ENCODE measurements at places on chromosomes 11 and 22.

DNA sequence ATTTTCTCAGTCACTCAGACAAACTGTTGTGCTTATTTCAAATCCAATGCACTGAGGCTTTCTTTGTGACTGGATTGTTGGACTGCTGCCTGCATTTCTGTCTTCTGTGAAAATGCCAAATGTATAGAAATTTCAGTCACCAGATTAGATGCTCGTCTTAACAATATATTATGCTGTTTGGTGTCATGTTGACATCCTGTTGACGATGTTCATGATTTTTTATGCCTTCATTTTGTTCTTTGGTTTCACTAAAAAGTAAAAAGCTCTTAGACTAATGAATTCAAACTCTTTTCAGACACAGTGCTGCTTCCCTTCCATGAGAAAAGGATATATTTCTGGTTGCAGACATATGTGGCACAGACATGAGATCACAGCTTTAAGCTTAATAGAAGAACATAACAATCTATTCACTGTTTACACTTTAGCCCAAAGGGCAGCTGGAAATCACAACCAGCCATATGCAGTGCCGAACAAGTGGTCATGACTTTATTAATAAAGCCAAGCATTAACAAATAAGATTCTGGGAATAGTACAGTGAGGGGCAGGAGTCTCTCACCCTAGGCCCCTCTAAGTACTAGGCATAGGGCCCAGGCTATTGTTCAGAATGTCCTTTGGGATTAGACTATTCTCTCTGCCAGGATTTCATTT, 9.4 kb upstream of the SOX6 start:
- no peak for DNase-seq

DNA sequence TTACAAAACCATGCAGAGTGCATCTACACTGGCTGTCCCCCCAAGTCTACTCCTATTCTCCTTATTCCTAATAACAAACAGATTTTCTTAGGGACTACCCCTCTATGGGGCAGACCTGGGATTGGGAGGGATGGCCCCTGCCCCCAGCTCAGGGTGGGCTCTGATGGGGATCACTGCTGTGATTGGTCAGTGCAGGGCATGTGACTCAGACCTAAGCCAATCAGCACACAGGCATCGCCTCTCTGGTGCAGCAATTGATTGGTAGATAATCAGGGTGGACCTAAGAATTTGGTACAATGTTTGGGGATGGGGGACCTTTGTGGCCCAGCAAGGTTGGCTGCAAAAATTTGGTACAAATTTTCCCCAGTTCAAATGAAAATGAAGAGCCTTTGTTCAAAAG, 57.2 kb upstream of the SHANK2 start:
- no peak for DNase-seq

- no peak for DNase-seq
Observed at GRCh38 chr22:37162221-37163095, 12.7 kb upstream of the IL2RB start.

DNA sequence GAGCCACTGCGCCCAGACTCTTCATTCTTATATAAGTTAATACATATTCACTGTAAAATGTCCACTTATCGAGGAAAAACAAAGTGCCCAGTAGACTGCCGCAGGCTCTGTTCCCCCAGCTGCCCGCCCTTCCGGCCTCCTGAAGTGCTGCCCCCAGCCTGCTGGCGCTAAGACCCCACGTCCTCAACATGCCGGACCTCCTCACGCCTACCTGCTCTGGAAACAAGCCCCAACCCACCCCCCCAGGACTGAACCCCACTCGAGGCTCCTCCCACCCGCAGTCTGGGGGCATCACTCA, 1.1 kb downstream of the GATD1 start:
- no peak for DNase-seq

DNA sequence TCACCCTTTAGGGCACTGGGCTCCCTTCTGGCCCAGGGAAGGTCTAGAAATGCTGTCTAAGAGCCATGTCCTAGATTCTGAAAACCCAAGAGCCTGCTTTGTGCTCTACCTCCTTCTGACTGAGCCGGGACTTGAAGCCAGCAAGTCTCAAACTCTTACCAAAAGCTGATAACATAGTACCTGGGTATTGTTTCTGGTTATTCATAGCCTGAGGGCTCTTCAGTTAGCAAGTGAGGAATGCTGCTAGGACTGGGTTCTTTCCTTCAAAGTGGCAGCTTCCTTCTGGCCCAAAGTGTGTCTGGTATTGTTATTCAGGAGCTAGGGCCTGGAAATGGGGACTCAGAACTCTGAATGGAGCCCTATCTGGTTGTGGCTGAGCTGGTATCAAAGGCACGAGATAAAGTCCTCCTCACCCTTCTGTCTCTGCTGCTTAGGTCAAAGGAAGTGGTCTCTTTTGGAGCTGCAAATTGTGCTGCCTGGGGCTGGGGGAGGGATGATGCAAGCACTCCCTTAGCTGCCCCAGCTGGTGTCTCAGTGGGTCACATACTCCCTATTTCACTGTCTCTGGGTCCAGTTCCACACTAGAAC, 696.0 kb upstream of the CCDC179 start:
- DNase-seq, result no peak

GRCh38 chr11:20770414-20770946, 101.1 kb downstream of the NELL1 start:
- DNase-seq, result no peak

- DNase-seq, result peak; percentile 71
Observed at GRCh38 chr11:14249121-14249963, 109.6 kb downstream of the RRAS2 start.

DNA sequence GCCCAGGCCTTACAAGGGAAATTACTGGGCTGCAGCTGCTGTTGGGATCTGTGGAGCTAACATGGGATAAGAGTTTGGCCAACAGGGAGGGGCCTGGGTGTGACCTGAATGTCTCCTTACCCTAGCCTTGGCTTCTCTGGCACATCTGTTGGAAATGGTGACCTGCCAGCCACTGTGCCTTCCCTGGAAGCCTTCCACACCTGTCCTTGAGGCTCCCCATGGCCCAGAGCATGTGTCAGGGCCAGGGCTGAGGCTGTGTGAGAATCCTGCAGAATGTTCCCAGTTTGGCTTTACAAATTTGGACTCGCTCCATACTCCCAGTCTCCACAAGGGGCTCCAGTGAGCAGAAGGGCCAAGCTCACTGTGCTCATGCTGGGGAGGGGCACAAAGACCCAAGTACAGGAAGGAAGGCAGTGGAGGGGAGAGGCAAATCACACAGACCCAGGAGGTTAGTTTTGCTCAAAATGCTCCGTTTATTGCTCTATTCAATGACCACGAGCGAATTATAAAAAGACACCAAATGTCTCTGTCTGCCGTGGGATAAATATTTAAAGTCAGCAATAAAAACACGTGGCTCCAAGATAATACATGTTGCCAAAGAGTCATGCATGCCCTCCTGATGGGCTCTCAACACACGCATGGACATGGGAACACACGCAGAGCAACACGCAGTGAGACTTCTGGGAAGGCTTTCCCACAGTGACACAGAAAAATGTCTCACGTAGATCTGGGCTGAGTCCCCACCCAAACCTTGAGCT, 1.7 kb upstream of the IGSF22 start:
- peak; percentile 21 for DNase-seq

GRCh38 chr11:19723572-19724342, 11.1 kb downstream of the NAV2 start:
- peak; percentile 35 for DNase-seq

GRCh38 chr11:65151331-65151899, 17.1 kb upstream of the SYVN1 start:
- DNase-seq, result peak; percentile 24

DNA sequence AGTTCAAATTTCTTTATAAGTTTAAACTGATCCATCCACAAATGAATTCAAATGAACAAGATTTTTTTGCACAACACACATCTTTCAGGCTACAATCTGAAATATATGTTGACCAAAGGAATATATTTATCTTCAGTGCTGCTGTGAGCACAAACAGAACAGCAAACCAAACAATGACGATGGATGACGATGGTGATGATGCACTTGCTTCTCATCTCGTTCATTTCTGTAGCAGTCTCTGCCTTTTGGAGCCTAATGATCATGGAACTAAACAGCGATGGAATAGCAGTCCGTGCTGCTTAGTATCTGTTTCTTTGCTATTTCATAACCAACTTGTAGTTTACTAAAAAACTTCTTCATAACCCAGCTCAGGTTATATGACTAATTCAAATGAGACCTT, 220.7 kb upstream of the BLID start:
- DNase-seq, result no peak

DNA sequence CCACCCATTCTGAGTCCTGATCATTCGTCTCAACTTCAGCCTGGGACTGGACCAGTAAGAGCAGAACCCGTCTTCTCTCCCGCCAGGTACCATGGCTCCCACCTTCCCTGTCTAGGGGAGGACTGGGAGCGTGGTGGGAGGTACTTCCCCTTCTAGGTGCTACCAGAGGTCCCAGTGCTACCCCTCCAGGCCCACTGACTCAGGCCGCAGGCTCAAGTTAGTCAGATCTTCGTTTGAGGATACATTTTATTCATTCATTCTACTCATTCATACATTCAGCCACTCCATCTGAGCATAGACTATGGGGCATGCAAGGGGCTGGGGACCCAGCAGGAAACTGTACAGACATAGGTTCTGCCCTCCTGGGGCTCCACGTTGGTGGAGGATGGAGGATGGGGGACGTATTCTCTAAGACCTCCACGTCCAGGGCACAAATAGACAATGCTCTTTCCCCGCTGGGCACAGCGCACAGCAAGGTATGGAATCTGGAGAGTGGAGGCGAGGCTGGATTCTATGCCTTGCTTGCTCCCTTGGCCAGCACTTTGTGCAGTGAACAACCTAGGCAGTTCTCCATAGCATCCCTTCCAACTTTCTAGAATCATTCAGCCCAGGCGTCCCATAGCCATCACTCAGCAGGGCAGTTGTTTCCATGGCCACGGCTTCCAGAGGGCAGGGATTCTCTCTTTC, 1.0 kb upstream of the RAB3IL1 start:
- no peak for DNase-seq

GRCh38 chr11:125382314-125382791, 113.7 kb downstream of the FEZ1 start:
- no peak for DNase-seq

Data from inflammatory macrophage (primary cell).